Activated CD4-positive, alpha-beta T cell treated with anti-CD3 and anti-CD28 coated beads, Interleukin-2, Interleukin-6, amounts not matched to agents 100 ng/mL and 50 ng/mL, durations not matched to agents 16 hours and 8 hours (primary cell): ENCODE measurements at places on chromosomes 4 and X.

- no peak for DNase-seq
Measured at GRCh38 chrX:285076-285677, 4.0 kb downstream of the PLCXD1 start.

GRCh38 chr4:156501962-156502361 is 469.6 kb downstream of the PDGFC start:
- no peak for DNase-seq

DNA sequence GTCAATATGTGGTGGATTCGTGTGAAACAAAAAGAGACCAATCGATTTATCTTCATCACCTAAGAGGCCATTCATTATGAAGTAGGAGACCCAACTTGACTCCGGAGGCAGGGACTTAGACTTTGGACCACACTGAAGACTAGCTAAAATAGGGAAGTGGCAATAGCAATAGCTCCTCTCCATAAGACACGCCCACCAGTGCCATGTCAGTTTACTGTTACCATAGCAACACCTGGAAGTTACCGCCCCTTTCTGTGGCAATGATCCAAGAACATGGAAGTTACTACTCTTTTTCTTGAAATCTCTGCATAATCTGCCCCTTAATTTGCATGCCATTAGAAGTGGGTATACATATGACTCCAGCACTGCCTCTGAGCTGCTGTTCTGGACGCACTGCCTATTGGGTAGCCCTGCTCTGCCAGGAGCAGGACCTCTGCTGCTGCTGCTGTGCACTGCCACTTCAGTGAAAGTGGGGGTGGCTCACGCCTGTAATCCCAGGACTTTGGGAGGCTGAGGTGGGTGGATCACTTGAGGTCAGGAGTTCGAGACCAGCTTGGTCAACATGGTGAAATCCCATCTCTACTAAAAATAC is 163.2 kb downstream of the PRKX start:
- DNase-seq = no peak

DNA sequence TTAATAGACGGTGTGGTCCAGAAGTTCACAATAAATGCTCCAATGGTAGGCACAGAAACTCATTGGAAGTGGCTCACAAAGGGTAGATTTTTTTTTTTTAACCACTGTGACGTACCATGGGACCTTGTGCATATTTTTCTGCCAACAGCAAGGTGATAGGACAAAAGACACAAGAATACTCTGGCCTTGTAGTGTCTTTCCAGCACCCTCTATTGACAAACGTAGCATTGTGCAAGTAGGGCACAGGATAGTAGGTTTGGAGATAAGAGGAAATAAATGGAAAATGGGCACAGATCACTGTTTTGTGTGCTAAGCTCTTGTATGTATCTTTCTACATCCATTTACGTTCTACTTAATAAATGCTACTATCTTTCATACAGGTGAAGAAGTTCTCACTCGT is 2054.9 kb downstream of the PCDH7 start:
- DNase-seq = no peak

- DNase-seq = no peak
Measured at GRCh38 chr4:168648929-168649328, 152.1 kb downstream of the PALLD start.

GRCh38 chrX:48800574-48801279 is 1.1 kb upstream of the HDAC6 start:
- DNase-seq = no peak

DNA sequence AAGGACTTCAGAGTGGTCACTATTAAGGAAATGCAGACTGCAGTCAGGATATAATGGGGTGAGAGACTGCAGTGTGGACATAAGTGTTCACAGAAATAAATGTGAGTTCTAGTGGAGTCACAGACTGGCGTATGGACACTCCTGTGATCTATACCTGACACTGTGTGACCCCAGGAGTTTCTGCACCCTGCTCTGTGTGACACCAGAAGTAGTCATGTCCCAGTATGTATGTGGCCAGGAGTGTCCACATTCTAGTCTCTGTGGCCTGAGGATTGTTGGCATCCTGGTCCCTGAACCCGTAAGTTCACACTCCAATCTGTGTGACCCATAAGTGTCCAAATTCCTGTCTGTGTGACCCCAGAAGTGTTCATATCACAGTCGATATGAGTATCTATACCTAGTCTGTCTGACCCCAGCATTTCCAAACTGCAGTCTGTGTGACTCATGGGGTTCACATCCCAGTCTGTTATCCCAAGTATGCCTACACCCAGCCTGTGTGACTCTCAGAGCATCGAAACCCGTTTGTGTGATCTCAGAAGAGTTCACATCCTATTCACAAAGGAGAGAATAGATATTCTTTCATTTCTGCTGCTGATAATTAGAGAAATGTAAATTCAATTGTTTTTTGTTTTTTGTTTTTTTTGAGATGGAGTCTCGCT is 16.3 kb downstream of the WDR13 start:
- DNase-seq = no peak

DNA sequence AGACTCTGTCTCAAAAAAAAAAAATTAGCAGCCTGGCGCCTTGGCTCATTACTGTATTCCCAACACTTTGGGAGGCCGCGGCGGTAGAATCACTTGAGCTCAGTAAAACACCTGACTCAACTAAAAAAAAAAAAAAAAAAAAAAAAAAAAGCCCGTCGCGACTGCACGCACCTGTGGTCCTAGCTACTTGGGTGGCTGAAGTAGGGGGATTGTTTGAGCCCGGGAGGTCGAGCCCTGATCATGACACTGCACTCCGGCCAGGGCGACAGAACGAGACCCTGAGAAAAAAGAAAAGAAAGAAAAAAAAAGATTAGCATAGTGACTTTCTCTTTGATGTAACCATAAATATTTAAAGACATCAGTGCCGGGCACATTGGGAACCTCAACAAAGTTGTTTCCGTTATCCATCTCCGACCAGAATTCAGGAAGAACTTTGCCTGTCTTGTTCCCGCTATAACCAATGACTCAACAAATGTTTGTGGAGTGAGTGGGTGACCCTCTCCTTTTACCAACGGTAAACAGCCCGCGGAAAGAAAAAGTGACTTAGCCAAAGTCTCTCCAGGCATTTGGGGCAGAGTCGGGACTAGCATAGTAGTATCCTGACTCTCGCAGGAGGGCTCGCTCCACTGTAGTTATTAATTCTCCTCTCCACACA is 553 bp upstream of the MED28 start:
- DNase-seq = no peak

- DNase-seq = no peak
Measured at GRCh38 chrX:276581-277201, 4.5 kb upstream of the PLCXD1 start.

GRCh38 chr4:7786517-7786916 is 153.1 kb downstream of the AFAP1 start:
- DNase-seq = no peak

- no peak for DNase-seq
Measured at GRCh38 chr4:123835831-123836590, 439.4 kb downstream of the SPRY1 start.

- DNase-seq = no peak
Measured at GRCh38 chr4:184911310-184911709, 85.5 kb upstream of the ACSL1 start.

GRCh38 chr4:169841776-169842175 is 84.0 kb upstream of the HPF1 start:
- no peak for DNase-seq

DNA sequence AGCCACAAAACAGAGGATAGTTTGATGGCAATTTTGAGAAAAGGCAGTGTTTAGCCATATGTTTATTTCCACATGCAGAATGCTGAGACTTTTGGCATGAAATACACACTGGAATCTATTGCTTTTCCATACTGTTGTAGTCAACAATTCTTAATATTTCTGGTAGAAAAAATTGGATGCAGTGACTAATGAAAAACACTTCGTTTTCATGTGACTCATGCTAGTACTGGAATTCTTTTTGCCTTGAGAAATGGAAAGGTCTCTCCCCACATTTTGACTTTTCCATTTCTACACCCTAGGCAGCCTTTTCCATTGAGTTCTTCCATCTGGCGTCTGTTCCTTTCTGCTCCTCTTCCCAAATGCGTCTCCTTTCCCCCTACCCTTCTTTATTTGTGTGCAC is 425.2 kb upstream of the FTHL17 start:
- no peak for DNase-seq

- DNase-seq = no peak
Measured at GRCh38 chr4:121392426-121393086, 11.7 kb upstream of the QRFPR start.

DNA sequence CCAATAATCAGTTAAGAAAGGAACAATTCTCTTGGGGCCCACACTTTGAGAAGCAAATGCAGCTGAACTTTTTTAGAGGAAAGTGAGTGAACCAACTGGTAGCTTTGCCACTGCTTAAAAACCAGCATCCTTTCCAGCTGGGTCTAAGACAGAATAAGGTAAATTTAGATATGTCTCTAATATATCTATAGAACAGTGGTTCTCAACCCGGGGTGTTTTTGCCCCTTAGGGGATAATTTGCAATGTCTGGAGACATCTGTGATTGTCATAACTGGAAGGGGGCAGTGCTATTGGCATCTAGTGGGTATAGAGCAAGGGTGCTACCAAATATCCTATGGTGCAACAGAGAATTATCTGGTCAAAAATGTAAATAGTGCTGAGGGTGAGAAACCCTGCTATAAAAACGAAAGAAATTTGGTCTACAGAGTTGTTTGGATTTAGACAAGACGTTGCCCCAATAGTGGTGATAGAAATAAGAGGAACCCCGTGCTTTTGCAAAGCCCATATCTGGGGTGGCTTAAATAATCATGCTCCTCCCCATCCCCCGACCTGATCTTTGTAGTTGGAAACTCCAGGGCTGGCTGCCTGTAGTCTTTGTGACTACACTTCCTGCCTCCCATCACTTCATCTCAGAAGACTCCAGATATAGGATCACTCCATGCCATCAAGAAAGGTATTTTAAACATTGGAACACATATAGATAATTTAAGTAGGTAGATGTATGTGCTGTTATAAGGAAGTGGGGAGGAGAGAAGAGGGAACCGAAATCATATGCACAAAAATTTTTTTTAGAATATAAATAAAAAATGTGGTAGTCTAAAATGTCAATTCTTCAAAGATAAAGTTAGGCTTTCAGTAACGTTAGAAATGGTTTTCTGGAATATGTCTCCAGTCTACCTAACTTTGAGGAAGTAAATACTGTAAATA is at the start of gene TLR7:
Gene TLR7 (plus strand): TSS at position 622 of the 927 bp plus-strand sequence. CDS start 507 bp downstream, outside the sequence.
- DNase-seq = no peak

GRCh38 chrX:31236231-31236630 is 164.4 kb upstream of the FTHL17 start:
- no peak for DNase-seq

GRCh38 chrX:86507331-86507730 is 359.1 kb downstream of the DACH2 start:
- no peak for DNase-seq

- DNase-seq = peak; percentile 58
Measured at GRCh38 chr4:150641612-150642011, 59.7 kb downstream of the MAB21L2 start.

GRCh38 chr4:110108422-110108821 is 90.0 kb downstream of the ELOVL6 start:
- DNase-seq = no peak

DNA sequence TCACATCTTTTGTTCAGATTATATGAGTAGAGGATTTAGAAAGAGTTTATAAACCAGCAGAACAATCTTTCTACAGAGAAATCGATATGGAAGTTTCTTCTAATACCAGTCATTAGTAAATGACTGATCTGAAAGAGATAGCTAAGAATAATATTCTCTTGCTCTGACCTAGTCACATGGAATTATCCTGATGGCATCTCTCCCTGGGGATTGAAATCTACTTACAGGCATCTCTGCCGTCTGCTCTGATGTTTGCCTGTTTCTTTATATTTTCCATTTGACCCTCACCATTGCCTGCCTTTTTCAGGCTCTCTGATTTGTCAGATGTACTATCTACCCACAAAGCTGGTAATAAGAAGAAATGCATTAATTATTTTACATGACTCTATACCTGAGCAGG is 1157.3 kb downstream of the PCDH7 start:
- no peak for DNase-seq

DNA sequence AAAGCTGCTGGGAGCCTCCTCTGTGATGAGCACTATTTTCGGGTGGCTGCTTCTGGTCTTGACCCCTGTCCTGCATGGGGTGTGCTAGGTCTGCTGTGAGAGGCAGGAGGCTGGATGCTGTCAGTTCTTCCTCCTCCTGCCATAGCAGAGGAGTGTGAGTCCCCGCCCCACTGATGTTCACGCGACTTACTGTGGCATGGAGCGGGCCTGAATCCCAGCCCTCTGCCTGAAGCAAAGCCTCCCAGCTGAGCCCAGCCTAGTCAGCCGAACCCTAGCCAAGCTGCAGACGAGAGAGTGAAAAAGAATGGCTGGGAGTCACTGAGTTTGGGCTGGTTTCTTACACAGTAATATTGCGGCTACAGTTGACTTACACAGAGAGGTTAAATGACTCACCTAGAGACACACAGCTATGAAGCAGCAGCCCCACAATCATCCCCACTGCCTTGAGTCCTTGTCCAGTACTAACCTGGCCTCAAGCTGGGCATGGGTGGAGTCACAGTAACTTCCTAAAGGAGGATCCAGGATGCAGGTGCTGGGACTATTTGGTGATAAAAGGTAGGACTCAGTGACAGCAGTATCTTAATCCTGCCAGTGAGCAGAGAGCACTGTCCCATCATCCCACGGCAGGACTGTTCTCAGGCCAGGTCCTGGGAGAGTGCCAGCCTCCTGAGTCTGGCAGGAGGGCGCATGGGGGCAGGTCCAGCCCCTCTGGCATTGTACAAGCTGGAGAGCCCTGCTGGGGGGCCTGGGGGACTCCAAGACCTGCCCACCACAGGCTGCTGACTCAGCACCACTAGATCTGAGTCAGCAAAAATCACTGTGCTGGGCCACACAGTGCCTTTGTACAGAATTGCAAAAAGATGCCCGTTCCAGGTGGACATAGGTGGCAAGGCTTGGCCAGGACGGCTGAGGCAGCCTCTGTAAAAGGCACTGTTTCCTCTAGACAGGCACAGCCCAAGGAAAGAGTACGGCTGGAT is 60.4 kb upstream of the CRMP1 start:
- DNase-seq = peak; percentile 9

DNA sequence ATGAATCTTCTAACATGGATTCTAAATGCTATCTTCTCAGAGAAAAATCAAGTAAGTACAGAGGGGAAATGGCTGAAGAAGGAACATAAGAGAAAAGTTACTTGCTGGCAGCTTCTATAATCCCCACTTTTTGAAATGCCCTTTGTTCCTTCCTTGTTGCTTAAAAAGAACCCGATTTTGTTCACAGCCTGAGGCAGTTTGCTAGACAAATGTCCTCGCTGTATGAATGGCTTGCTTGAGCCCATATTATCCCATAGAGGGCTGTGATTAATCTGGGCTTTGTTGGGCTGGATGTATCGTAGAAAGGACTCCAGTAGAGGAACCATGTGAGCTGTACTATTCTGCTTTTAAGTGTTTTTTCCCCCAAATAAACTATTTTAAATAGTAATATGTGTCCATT is 134.3 kb upstream of the FGF13 start:
- no peak for DNase-seq

DNA sequence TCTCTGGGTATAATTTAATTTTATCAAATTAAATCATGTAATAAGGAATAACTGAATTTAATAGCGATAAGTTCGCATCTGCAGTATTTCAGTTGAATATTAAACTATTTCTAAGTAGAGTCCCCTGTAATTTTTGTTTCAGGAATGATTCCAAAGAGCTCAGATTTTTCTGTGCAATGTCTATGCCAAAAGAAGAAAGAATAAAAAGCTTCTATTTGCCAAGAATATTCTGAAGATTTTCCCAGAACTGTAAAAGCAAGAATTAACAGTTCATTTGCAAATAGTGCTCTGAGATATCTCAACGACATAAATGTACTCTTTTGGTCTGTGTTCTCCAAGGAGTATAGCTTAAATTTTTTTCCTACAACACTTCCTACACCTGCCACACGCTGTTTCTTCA is 1242.8 kb upstream of the DIAPH2 start:
- no peak for DNase-seq
